GM23338 (cell line): ENCODE measurements at places on chromosomes 11 and 22. TPM values are rescaled to one million over a fixed set of nuclear protein-coding genes. Genes with fewer than 3 reads are reported as not detected.

- no peaks in the 10 kb centered on the region for H3K27me3 ChIP-seq
- no peaks in the 10 kb centered on the region for H3K36me3 ChIP-seq
- DNase-seq: no peak
- no peak overlapping the region for H3K27ac ChIP-seq
- H3K4me3 ChIP-seq: no peak overlapping the region
- peaks cover 2% of the 10 kb centered on the region; the same call in 1 of the 2 replicates for H3K4me1 ChIP-seq
These were observed 138.7 kb downstream of the BBOX1 start for GRCh38 chr11:27179334-27179733.

GRCh38 chr11:9573775-9574621 is 528 bp downstream of the WEE1 start:
- H3K4me3 ChIP-seq: peak overlapping the region; percentile 74
- H3K27ac ChIP-seq: peak overlapping the region; percentile 84; the same call in 1 of the 2 replicates
- no peaks in the 10 kb centered on the region for H3K27me3 ChIP-seq
- DNase-seq: no peak

GRCh38 chr11:44986315-44986714 is 35.6 kb upstream of the TP53I11 start:
- H3K27ac ChIP-seq: no peak overlapping the region
- H3K36me3 ChIP-seq: no peaks in the 10 kb centered on the region
- H3K27me3 ChIP-seq: no peaks in the 10 kb centered on the region
- H3K4me1 ChIP-seq: no peaks in the 10 kb centered on the region; the same call in 1 of the 2 replicates
- H3K4me3 ChIP-seq: no peak overlapping the region

KDM4D gene
- 0.94 and 2.6 TPM in 2 replicates for total RNA-seq

GRCh38 chr11:128415539-128415938 is 171.8 kb downstream of the ETS1 start:
- H3K27me3 ChIP-seq: no peaks in the 10 kb centered on the region
- no peak overlapping the region for H3K27ac ChIP-seq

GRCh38 chr11:1889224-1889930 is 2.3 kb downstream of the PRR33 start:
- no peaks in the 10 kb centered on the region for H3K4me1 ChIP-seq
- H3K36me3 ChIP-seq: no peaks in the 10 kb centered on the region
- DNase-seq: no peak
